ENCODE measurements at places on chromosomes 3 and 15.

GRCh38 chr3:120418446-120418845, 32.3 kb downstream of the FSTL1 start:
- no peak for DNase-seq

GRCh38 chr3:22922317-22922716, 280.8 kb upstream of the UBE2E2 start:
- DNase-seq: no peak

- DNase-seq: no peak
These were observed 16.3 kb downstream of the SLC9A9 start for GRCh38 chr3:143831994-143832393.

DNA sequence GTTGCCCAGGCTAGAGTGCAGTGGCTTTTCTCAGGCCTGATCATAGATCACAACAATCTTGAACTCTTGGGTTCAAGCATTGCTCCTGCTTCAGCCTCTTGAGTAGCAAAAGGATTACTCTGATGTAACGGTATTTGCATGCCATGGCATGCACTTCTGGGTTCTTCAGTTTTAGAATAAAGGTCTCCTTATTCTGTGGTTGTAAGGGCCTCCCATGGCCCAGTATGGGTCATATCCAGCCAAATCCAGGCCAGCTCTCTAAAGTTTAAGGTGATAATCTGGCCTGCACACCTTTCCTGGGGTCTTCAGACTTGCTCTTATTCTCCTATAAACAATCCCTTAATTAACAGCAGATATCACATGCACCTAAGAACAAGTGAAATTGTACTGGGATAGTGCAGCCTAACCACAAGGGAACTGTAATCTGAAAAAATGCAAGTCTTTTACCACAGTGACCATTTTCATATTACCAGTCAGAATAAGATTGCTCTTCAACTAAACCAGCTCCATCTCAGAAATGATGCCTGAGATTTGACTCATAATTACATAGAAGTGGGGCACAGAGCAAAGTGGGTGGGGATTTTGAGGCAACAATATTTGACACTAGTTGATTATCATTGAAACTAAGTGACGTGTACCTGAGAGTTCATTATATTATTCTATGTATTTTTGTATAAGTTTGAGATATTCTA, 25.4 kb downstream of the COMMD2 start:
- peak; percentile 48 for DNase-seq

DNA sequence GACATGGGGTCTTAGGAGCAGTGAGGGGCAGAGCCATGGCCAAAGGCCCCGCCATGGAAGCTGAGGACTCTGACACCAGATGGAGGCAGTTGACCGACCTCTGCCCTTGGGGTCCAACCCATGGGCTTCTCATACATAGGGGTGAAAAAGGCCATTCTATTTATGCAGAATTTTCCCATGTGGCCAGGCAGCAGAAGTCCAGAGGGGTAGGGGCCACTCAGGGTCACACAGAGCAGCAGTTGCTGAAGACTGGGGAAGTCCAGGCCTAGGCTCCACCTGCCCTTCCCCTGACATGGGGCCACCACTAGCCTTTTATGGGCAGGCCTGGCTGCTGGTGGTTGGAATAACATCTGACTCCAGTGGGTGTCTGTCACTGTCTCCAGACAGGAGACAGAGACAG, 6.4 kb downstream of the PRSS50 start:
- no peak for DNase-seq

DNA sequence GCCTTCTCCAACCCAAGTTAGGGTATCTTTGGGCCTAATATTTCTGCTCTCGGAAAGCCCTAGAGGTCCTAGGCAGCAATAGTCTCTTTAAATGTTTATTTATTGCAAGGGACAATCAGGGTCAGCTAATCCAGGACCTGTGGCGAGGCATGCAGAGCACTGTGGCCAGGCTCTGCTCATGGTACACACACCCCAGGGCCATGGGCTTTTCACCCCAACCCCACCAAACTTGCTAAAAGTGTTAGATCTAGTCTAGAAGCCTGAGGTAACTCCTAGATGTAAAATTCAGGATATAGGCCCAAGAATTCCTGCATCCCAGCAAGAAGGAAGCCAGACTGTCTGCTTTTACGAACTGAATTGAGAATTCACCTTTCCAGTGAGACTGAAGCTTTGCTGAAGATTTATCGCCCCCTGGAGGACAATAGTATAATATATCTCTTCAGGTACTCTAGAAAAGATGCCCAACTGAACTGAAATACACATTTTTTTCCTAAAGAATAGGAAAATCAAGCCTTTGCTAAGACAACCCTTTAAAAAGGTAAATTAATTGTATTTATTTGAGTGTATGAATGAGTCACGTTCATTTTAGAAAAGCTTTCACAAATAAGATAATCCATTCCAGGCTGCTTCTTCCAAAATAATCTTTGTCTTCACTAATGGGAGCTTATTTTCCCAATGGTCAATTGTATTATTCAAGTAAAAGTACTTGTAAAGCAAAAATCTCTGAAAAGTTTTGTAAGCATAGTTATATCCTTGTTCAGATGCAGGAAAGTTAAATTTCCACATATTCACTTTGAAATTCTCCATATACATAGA, 89.8 kb downstream of the LRRC3B start:
- no peak for DNase-seq

DNA sequence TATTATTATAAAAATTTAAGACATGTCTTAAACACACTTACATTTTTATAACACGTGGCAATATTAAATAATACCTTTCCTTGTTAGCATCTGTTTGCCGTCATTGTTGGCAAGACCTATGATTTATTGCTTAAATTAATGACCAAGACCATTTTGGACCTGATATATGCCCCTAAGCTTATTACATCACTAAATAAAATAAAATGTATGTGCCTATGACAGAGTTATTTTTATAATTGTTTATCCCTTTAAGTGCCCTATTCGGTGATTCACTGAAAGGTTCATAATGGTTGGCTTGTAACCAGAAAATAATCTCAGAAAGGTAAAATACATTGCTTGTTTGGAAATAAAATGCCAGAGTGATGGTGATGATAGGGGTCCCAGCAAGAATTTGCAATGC, 17.5 kb downstream of the CDIN1 start:
- DNase-seq: no peak

DNA sequence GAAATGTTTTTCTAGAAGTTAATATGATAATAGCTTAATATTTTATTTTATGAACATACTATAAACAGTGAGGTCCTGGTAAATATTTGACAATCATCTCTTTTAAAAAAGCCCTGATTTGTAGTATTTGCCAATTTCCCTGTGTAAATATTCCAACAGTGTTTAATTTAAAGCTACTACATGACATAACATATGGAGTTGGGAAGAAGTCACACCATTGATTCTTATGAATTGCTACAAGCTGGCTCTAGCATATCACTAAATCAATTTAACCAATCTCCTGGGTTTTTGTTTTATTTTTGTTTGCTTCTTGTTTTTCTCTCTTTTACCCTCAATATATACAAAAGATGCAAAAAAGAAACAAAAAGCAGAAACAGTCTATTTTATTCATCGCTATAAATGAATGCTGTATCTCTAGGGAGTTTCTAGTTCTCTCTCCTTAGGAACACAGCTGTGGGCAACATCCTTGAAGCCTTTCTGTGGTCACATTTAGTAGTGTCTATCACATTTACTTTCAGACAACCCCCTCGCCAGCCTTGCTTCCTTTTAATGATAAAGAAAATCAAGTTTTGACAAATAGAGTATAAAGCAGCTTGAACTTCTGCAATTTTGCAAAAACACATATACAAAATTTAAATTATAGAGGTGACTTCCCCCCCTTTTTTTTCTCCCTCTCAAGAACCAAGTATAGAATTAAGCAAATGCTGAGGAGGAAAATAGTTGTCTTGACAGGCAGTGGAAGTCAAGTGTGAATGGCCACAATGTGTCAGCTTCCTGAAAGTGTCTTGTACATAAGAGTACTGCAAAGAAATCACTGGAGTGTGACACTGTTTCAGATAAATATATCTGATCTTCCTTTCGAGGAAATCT, 21.4 kb downstream of the CCR1 start:
- no peak for DNase-seq

GRCh38 chr3:25910997-25911396, 121.1 kb downstream of the OXSM start:
- DNase-seq: peak; percentile 10

- no peak for DNase-seq
These were observed 19.0 kb downstream of the MYO5A start for GRCh38 chr15:52509500-52510245.

DNA sequence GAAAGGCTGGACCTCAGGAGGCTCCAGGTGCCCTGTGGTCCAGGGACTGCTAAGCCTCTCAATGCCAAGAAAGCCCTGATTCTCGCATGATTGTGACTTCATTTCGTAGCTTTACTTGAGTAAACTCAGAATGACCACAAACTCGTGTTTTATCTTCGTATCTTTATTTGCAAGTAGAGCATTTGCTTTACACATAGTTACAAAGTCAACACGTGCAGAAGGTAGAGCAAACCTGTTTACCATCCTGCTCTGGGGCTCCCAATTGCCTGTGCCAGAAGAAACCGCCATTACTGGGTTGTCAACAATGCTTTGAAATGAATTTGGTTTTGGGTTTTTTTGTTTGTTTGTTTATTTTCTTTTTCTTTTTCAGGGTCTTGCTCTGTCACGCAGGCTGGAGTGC, 5.8 kb upstream of the MESP1 start:
- DNase-seq: no peak

DNA sequence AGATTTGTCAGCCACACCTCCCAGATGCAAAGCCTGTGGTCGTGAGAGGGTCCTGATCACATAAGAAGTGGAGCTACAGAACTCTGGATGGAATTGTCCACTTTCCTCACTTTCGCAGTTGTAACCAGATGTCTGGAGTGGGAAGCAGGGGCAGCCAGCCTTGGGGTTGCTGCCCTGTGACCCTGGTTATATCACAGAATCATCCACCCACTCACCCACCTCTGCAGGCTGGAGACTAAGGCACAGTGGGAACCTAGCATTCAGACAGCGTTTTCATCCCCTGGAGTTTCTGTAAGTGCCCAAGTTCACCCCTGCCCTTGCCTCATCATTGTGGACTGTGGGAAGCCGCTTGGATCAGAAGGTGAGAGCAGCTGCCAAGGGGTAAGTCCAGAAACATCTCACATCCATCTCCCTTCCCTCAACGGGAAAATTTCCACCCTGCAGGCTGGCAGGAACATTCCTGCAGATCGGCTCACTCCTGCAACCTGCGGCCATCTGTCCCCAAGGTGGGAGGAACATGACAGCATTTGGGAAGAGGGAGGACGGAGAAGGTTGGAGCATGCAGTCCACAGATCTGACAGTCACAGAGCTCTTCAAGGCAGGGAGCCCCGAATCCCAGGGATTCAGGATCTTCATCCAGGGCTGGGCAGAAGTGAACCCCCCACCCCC, 2.9 kb upstream of the IQSEC1 start:
- no peak for DNase-seq

DNA sequence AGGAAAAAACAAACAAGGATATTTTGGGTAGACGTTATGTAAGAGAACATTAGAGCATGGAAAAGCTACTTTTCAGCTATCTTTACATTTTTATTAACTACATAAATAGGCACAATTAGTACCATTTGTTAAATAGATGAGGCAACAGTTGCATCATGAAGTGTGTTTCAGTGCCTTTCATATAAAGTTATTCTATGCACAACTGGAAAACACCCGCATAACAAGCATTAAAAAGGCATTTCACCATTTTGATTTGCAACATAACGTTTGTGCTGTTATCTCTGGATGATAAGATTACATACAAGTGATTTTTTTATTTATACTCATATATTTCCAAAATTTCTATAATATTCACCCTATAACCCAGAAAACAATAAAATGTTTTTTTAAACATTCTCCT, 69.5 kb downstream of the CBLB start:
- no peak for DNase-seq

DNA sequence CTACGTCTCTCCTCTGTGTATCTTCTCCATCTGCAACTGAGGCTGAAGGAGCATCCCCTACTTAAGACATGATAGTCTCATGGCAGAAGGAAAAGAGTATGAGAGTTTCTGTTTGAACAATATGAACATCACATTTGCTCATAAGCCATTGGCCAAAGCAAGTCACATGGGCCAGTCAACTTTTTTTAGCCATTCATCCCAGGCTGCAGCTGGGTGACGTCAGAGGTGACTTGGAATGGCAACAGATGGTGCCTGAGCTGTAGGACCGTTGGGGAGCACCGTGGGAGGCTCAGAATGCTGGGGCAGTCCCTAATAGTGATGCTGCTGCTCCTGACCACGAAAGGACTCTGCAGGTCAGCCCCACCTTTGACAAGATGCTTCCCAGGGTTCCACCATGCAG, 58.7 kb downstream of the CRTC3 start:
- DNase-seq: no peak

DNA sequence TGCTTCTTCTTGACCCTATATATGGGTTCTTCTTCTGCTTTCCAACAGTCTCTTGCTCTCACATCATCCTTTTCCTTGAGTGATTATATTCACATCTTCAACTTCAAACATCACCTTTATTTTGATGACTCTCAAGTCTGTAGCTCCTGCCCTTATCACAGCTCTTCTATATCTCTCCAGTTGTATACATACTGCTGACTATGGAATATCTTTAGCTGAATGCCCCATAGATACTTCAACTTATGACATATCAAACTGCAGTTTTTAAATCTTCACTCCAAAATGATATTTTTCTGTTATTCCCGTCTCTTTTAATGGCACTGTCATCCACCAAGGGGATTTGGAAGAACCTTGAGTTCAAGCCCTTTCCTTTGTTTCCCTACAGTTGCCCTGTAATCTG, 139.1 kb downstream of the ZBTB20 start:
- no peak for DNase-seq

DNA sequence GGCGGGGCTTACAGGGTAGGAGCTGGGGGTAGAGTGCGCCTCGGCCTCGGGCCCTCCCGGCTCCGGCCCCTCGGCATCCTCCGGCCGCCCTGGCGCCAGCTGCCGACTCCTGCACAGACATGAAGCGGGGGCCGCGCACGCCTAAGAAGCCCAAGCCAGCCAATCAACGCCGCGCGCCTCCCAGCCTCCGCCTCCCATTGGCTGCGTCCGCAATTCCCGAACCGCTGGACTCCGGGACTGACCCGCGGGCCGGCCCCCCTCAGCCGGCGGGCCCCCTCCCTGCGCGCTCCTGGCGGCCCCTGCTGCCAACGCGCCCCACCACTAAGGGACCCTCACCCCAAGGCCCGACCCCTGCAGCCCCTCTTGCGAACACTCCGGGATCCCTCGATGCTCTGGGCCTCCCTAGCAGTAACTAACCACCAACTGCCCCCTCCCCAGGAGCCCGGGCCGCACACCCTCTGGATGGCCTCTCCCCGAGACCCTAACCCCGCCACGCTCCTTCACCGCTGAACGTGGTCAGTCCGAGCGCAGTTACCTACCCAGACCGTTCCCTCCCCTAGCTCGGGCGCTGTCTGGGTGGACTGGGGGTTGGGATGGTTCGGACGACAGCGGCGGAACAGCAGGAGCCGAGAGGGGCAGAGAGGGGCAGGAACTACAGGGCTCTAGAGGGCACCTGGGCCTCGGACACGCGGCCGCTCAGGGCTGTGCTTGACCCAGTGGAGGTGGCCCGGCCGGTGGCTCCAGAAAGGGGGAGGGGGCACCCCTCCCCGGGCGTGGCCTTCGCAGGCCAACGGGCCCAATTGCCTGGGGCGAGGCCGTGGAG, 5.0 kb downstream of the GATA2 start:
- DNase-seq: no peak

GRCh38 chr3:76673171-76673570, 366.7 kb upstream of the ROBO2 start:
- DNase-seq: no peak

Measured in T-helper 2 cell treated with Interferon-gamma antibody and Interleukin-4, amounts not matched to agents 5 μg/mL and 100 μg/mL, for 36 hours (primary cell).